ENCODE measurements at places on chromosomes 3 and 15.
A peak's percentile ranks its signal among the peaks of the same experiment; 100 is the strongest.

GRCh38 chr3:37935290-37935668, 55.3 kb upstream of the VILL start:
- no peak for DNase-seq

DNA sequence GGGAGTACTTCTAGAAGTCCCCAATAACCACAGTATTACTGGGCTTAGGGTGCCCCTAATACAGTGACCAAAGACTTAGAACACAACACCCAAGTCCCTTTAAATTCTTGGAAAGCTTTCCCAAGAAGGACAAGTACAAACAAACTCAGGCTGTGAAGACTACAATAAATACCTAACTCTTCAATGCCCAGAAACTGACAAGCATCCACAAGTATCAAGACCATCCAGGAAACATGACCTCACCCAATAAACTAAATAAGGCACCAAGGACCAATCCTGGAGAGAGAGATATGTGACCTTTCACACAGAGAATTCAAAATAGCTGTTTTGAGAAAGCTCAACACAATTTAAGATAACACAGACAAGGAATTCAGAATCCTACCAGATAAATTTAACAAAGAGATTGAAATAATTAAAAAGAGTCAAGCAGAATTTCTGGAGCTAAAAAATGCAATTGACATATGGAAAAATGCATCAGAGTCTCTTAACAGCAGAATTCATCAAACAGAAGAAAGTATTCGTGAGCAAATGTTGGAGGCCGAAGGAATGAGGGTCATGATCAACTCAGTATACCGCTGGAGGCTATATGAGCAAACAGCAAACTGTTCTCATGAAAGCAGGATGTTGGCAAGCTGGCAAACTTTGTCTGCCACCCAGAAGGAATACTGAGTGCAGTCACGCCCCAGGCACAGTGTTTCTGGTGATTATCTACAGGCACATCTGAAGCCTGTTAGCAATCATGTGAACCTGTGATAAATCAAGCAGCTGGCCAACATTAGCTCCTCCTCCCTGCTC, 87.0 kb upstream of the NECTIN3 start:
- peak; percentile 83 for DNase-seq

DNA sequence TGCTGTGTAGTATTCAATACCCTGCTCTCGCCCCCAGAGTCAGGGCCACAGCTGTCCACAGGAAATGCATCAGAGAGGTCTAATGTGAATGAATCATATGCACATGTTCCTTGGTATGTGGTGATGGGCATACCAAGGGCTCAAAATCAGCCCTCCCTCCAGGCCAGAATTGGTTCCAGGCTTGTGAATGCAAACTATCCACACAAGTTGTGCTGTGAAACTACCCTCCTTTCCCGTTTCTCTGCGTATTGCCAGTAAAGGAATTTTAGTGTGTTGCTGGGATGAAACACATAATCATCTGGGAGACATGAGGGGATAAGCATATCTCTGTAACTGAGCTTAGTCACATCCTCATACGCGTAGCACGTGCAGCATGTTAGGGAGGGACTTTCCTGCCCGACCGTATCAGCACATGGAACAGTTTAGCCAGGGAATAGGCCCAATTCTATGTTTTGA, 9.2 kb upstream of the MME start:
- peak; percentile 39 for DNase-seq

DNA sequence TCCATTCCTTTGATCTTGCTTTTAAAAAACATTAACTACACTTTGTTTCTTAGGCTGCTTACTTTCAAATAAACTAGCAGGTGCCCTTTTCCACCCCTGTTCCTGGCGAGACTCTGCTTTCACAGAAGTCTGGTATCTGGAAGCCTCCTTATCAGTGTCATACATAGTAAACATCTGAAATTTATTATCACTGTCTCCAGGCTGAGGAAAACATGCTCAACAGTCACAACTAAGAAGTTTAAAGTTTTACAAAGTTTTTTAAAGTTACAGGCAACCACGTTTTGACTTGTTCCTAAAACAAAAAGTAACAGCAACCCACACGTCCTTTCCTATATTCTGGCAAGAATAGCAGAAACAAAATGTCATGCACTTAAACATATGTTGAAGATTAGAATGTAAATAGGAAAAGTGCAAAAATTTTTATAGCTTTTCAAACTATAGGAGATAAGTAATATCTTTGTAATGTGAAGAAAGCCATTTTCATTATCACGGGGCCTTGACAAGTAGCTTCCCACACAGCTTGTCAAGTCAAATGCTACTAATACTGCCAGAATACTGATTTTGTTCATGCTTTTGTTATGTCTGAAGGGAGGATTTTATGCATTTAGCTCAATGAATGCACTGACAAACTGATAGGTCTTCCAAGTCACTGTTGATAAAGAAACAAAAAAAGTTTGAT, 275.2 kb upstream of the KCNMB2 start:
- DNase-seq: no peak

Measured in epithelial cell of prostate (primary cell).